Immature natural killer cell (primary cell): ENCODE measurements at places on chromosomes 4 and X.

DNA sequence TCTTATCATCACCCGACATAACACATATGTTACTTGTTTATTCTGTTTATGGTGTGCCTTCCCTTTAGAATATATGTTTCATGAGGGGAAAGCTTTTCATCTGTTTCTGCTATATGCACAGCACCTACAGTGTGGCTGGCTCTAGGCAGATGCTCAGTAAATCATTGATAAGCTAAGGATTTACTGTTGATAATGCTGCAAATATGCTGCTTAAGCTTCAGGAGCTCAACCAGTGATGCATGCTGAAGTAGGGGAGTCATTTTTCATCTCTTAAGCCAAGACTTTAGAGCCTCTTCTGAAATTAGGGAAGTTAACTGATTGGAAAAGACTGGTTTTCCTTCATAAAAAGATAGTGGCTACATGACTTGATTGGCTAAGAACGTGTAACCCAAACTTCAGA, 16.4 kb downstream of the FAT4 start:
- H3K27ac ChIP-seq = no peak overlapping the region
- no peak overlapping the region for H3K4me3 ChIP-seq
- H3K27me3 ChIP-seq = peaks cover 4% of the 10 kb centered on the region
- no peak for DNase-seq
- no peaks in the 10 kb centered on the region for H3K36me3 ChIP-seq
- H3K4me1 ChIP-seq = peaks cover 5% of the 10 kb centered on the region

DNA sequence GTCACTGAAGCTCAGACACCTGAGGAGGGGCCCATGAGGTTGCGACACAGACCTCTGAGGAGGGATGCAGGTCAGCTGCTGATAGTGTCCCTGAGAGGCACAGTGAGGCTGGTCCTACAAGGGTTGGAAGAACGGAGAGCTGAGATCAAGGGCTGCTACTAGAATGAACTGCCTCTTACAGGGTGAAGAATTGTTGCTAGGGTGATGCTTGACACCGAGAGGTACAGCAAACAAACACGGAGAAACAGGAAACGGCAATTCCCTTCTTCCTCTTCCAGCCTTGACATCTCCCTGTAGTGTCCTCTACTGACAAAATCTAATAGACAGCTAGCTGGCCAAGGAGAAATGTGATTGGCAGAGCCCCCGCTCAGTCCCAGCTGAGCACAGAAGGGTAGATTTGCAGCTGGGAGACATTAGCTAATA, 11.8 kb upstream of the HPGDS start:
- no peak overlapping the region for H3K4me3 ChIP-seq
- H3K36me3 ChIP-seq = no peaks in the 10 kb centered on the region
- no peaks in the 10 kb centered on the region for H3K4me1 ChIP-seq
- peaks cover 10% of the 10 kb centered on the region for H3K27me3 ChIP-seq
- no peak for DNase-seq

- no peaks in the 10 kb centered on the region for H3K27me3 ChIP-seq
- no peak overlapping the region for H3K27ac ChIP-seq
- H3K4me3 ChIP-seq = no peak overlapping the region
- peaks cover 45% of the 10 kb centered on the region for H3K36me3 ChIP-seq
- no peak for DNase-seq
These were observed 42.3 kb downstream of the RASL11B start for GRCh38 chr4:52904421-52904820.

- no peak overlapping the region for H3K27ac ChIP-seq
- DNase-seq = no peak
- H3K27me3 ChIP-seq = peaks cover 5% of the 10 kb centered on the region
- H3K4me3 ChIP-seq = no peak overlapping the region
- H3K4me1 ChIP-seq = no peaks in the 10 kb centered on the region
These were observed 781.8 kb downstream of the FAM133A start for GRCh38 chrX:94455782-94456181.

GRCh38 chr4:89056292-89056952, 563 bp downstream of the FAM13A start:
- DNase-seq = no peak
- H3K27me3 ChIP-seq = peaks cover 4% of the 10 kb centered on the region
- H3K4me3 ChIP-seq = peak overlapping the region; percentile 26
- H3K27ac ChIP-seq = no peak overlapping the region
- H3K4me1 ChIP-seq = peaks cover 16% of the 10 kb centered on the region
- H3K36me3 ChIP-seq = no peaks in the 10 kb centered on the region

DNA sequence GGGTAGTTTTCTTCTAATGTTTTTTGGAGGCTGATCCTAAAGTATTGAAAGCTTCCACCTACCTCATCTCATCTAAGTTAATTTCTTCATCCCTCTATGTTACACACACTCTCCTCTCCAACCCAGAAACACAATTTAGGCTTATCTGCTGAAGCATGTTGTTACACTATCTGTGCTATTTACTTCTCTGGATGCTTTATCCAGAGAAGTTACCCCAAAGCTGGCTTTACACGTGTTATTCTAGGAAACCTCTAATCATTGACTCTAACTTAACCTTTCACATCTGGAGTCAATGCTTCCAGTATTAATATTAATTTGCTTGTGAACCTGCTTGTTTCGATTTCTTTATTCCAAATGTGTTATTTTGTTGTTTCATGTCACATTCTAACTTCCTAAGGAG, 87.3 kb upstream of the NMU start:
- H3K27ac ChIP-seq = no peak overlapping the region
- H3K4me3 ChIP-seq = no peak overlapping the region
- no peaks in the 10 kb centered on the region for H3K27me3 ChIP-seq
- H3K4me1 ChIP-seq = no peaks in the 10 kb centered on the region

- H3K36me3 ChIP-seq = peaks cover 7% of the 10 kb centered on the region
- peak overlapping the region; percentile 78 for H3K27ac ChIP-seq
- no peak overlapping the region for H3K4me3 ChIP-seq
- H3K27me3 ChIP-seq = no peaks in the 10 kb centered on the region
- DNase-seq = no peak
- H3K4me1 ChIP-seq = peaks cover 5% of the 10 kb centered on the region
These were observed 20.4 kb downstream of the UVSSA start for GRCh38 chr4:1367230-1367935.
